C1 segment of cervical spinal cord (tissue), 14 donors: ENCODE measurements at places on chromosomes 2 and 18.

DNA sequence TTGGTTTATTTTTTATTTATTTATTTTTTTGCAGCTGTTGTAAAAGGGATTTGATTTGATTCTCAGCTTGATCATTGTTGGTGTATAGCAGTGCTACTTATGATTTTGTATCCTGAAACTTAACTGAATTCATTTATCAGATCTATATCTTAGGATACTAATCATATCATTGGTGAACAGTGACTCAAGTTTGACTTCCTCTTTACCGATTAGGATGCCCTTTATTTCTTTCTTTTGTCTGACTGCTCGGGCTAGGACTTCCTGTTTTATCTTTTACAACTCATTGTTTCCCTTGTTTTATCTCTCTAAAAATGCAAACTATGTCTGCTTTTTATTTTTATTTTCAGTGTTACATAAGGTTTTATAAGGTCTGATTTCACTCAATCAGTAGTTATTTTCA is 23.6 kb downstream of the SP100 start:
- no peak for DNase-seq

GRCh38 chr2:57461624-57462023 is 585.0 kb upstream of the VRK2 start:
- DNase-seq: no peak

DNA sequence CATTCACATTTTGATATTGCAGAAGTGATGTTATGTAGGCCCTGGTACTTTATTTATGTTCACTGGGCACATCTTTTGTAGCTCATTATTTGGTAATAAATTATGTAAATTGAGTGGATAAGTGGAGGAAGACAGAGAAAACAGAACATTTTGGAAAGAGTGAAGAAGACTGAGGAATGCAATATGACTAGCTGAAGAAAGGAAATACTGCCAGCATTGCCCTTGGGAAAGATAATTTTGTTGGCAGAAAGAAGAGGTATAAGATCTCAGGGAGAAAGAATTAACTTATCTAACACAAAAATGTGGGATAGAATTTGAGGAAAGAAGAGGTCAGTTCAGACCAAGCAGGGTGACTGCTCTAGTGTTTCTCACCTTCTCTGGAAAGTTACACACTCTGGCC is 118.8 kb downstream of the TTC27 start:
- DNase-seq: no peak

GRCh38 chr2:219533930-219534661 is 9.5 kb downstream of the CHPF start:
- DNase-seq: no peak

DNA sequence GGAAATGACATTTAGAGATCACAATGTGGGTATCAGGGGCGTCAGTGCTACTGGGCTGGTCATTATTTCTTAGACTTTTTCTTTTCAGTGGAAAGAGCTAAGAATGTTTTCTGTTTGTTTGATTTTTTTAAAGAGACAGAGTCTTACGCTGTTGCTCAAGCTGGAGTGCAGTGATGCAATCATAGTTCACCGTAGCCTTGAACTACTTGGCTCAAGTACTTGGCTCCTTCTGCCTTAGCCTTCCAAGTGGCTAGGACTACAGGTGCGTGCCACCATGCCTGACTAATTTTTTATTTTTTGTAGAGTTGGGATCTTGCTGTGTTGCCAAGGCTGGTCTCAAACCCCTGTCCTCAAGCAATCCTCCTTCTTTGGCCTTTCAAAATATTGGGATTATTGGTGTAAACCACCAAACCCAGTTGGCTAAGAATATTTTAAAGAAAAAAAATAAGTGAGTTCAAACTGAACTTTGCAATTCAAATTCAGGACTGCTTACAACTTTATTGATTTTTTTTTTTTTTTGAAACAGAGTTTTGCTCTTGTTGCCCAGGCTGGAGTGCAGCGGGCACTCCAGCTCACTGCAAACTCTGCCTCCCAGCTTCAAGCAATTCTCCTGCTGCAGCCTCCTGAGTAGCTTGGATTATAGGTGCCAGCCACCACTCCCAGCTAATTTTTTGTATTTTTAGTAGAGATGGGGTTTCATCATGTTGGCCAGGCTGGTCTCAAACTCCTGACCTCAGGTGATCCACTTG is 154.2 kb downstream of the MIB1 start:
- DNase-seq: no peak

DNA sequence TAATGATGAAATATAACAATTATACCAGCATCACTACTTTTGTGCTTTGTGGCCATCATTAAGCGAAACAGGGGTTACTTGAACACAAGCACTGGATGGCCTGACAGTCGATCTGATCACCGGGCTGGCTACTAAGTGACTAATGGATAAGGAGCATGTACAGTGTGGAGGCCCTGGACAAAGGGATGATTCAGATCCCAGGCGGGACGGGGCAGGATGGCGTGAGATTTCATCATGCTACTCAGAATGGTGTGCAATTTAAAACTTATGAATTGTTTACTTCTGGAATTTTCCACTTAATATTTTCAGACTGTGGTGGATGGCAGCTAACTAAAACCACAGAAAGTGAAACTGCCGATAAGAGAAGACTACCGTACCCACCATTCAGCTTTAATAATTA is 7.0 kb upstream of the CLIP4 start:
- DNase-seq: peak; percentile 57

DNA sequence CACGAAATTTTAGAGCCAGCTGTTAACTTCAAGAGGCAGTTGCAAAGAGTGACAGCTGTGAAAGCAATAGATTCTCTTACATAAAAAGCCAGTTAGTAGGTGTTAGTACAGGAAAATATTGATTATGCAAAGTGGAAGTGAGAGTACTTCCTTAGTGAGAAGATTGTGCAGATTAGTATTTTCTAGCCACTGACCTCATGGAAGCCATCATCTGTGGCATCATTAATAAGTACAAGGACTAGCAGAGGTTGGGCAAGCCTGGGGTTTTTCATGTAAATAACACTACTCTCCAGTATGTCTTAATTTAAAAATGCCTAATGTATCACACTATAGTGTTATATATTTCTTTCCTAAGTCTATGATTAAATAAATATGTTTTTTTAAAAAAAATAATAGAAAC is 166.2 kb upstream of the DTNA start:
- no peak for DNase-seq

GRCh38 chr2:183291436-183291835 is 167.2 kb downstream of the NUP35 start:
- no peak for DNase-seq

DNA sequence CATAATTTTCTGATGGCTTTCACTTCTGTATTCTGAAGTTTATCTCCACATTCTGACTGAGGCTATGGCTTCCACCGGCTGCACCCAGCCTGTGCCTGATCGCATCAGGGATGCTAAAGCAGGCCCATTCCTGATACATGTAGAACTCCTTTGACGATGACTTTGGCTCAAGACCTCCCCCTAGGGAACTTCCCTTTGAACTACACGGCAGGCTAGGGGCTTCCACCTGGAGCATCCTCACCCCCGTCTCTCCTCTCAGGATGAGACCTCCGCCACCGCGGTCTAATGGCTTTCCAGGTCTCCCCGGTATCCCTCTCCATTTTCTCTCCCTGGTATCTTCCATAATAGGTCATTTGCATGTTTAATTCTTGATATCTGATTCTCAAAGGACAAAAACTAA is 214.9 kb upstream of the CHST9 start:
- no peak for DNase-seq

DNA sequence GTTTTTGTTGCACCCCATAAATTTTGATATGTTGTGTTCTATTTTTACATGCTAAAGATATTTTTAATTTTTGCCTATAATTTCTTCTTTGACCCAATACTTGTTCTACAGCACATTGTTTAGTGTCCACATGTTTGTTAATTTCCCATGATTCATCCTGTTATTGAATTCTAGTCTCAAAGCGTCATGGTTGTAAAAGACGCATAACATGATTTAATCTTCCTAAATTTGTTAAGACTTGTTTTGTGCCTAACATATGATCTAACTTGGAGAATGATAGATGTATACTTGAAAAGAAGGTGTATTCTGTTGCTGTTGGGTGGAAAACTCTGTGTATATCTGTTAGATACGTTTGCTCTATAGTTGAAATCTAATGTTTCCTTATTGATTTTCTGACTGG is 27.1 kb upstream of the SULT1C3 start:
- no peak for DNase-seq

GRCh38 chr2:204538182-204539018 is 6.9 kb upstream of the PARD3B start:
- no peak for DNase-seq

GRCh38 chr2:114294741-114295140 is 147.7 kb upstream of the DPP10 start:
- DNase-seq: no peak

DNA sequence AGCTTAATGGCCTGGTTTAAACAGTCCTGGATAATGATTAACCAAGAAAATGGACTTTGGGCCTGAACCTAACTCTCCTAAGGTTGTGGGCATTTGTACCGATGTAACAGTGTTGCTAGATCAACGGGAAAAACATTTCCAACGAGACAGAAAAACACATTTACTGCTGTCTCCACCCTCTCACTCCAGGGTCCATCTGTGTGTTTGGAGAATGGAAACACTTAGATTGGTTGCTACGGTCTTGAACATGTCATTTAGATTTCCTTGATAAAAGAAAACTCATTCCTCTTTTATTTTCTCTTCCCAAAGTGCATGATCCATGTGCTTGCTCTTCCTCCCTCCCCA is 88.0 kb downstream of the SOCS6 start:
- DNase-seq: no peak

DNA sequence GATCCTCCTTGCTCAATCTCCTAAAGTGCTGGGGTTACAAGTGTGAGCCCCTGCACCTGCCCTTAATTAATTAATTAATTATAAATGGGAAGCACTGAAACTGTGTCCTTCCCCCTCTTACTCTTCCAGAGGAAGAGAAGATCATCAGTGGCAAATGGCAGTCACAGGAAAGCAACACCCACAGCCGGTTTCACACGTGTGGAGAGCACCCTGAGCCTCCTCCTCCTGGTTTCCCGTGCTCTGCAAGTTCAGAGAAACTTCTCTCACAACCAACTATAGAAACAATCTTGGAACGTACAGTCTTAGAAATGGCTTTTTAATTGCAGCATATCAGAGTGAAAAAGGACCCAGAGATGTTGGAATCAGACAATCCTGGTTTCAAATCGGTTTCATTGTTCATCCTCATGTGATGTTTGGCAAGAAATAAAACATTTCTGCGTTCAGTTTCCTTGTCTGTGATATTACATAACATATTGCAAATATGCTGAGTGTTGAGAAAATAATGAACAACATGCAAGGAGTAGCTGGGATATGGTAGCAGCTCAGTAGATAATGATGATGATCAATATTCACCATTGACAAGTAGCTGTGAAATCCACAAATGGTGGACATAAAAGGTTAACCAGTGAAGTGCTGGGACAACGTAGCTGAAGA is 141.0 kb upstream of the KCTD1 start:
- DNase-seq: no peak

DNA sequence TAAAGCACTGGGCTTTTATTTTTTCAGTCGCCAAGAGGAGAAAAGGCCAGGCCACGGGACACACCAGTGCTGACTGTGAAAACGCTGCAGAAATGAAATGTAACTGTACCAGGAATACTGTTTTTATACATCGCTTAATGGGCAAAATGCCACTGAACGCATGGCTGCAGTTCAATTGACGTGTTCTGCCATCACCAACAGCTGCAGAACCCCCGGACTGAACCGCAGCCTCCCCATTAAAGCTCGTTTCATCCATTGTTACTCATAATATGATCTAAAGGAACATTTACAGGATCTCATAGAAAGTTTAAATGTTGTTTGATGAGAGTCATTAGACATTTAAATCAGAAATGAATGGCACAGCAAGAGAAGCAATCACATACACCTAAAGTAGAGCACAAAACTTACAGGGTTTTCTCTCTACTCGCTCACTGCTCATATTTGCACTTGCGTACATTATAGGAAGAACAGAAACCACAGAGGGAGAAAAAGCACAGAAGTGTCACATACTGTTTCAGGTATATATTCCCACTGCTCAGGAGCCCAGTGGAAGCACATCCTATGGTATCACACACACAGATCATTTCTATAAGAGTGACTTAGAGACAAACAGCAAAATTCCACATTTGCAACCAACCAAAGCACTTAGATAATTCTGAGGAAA is 35.3 kb downstream of the TCF4 start:
- no peak for DNase-seq

- DNase-seq: no peak
Measured at GRCh38 chr2:230411570-230412370, 4.2 kb upstream of the SP100 start.

DNA sequence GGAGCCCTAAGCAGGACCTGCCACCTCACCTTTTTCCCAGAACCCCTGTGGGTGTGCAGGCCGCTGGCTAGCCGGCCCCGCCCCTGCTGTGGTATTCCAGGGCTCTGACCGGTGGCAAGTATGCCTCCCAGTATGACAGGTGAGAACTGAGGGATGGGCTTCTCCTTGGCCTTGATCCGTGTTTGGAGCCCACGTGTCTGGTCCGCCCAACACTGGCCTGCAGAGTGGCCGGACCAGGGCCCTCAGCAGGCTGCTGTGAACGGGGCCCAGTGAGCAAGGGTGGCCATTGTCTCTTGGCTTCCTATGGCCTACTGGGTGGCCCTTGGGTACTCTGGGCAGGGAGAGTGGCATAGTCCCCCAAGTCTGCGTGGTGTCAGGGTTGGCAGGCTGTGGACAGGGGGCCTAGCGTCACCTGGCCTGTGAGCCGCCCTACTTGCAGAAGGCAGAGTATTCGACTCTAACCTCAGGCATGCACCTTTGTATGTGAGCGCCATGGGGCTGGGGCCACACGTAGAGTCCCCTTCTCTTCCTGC is 1.8 kb downstream of the RNPEPL1 start:
- DNase-seq: no peak

DNA sequence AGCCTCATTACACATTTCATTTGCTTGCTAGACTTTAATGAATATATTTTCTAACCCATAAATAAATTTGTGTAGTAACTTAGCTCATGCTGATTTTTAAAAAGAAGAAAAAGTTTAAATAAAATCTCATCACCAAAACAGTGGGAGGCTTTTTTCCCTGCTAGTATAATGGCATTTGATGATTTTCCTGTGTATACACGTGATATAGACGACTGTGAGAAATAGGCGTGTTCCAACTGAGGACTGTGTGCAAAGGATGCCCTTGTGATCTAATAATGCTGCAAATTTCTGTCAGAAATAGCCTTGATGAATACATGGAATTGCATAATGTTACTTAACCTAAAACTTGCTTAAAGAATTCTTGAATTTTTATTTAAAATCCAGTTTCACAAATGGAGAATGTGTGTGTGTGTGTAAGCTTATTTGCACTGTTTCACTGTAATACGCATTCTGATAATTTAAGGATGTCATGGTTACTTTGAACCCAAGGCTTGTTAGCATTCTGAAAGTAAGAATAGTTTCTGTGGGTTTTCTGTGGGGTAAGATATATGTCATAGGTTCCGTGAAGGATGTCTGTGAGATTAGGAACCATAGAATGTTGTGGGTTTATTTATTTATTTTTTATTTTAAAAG is 178.0 kb downstream of the DLGAP1 start:
- no peak for DNase-seq
